ENCODE measurements at places on chromosomes 4 and X.

DNA sequence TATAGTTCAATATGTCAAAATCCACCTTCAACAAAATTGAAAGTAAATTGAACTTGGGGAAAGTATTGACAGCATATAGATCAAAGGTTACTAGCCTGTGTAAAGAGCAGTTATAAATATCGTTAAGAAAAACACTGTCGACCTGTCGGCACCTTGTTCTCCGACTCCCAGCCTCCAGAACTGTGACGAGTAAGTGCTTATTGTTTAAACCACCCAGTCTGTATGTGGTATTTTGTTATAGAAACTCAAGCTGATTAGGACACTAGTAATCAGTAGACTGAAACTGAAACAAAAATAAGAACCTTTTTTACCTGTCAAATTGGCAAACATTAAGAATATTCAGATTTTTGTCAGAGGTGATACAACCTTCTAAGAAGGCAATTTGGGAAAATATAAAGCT lies 17.0 kb downstream of the HTT start:
- DNase-seq: no peak

- peak; percentile 9 for DNase-seq
These were observed 1.5 kb downstream of the ELF4 start for GRCh38 chrX:130108647-130109428.

- DNase-seq: no peak
These were observed 120.6 kb upstream of the NUDT6 start for GRCh38 chr4:123043013-123043412.

DNA sequence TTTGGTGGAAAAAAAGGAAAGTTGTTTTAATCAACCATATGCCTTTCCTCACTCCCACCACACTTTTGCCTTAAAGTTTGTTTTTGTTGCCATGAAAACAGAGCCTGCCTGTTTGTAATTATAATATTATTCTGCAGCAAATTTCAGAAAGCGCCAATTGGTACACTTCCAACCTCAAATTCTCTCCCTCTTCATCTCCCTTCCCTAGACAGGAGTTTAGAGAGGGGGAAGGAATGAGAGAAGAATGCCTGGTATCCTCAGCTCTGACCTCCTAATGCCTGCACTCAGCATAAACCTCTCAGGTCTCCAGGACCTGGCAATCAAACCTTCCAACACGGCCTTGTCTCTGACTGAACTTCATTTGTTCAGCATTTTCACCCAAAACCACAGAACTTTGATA lies 138.4 kb upstream of the HCCS start:
- no peak for DNase-seq

GRCh38 chrX:154313147-154313546 lies 17.6 kb downstream of the TKTL1 start:
- no peak for DNase-seq

- DNase-seq: no peak
These were observed 39.2 kb downstream of the RAB40AL start for GRCh38 chrX:102976286-102976685.

GRCh38 chr4:127881563-127881864 lies 821 bp downstream of the PLK4 start:
- DNase-seq: no peak

DNA sequence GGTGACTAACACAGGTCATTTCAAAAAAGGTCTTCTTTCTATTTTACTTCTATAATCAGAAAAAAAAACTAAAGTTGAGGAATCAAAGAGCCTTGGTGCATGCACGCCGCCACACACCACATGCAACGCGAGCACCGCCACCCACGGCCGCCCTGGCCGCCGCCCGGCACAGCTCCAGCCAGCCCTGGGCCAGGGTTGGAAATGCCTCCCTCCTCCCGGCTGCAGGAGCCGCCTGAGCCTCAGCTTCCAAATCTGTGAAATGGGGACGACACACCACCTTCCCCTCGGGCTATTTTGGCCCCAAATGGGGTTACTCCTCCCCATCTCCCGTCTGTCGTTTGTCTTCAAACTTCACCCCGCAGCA lies 39.7 kb upstream of the MAN2B2 start:
- DNase-seq: no peak

DNA sequence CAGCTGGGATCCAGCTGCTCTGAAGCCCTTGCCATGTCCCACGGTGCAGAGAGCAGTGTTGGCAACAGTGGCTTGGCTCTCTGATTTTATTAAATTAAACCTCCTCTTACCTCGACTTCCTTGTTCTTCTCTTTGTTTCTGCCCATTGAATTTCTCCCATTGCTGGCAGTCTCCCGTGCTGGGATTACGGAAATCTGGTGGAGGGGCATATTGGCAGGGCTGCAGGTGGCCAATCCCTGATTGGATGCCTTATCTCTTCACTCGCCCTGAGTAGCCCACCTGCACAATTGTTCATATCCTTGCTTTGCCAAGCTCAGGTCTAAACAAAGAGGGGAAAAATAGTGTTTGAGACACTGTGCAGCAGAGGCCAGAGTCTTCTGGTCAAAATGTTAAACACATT lies 493.9 kb downstream of the TMA16 start:
- DNase-seq: no peak

- no peak for DNase-seq
These were observed 60.5 kb upstream of the TSPAN7 start for GRCh38 chrX:38500866-38501265.

GRCh38 chr4:56681158-56681852 lies at the start of gene HOPX:
HOPX (minus strand) TSS chr4:56681296; CDS start chr4:56657816, 23,480 bp downstream.
- no peak for DNase-seq

GRCh38 chr4:71609651-71610050 lies 174.2 kb downstream of the GC start:
- DNase-seq: no peak

DNA sequence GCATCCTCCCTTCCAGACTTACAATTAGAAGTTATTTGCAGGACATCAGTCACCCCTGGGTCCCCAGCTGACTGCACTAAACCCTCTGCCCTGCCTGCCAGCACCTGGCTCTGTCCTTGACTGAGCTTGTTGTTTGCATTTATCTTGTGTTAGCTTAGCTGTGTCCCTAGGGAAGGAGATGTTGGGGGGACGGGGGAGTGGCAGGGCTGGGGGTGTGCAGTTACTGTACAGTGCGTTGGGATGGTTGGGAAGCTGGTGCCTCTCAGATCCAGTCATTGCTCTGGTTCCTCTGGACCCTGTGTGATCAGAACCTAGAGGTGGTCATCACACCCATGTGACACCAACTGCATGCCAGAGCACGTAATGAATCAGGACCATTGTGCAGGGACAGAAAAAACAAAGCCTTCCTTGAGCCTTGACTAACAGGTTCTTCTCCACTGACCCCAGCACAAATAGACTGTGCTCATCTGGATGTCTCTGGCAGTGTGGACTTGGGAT lies 32.7 kb upstream of the PROM1 start:
- DNase-seq: no peak

- DNase-seq: no peak
These were observed 54.3 kb downstream of the CCDC149 start for GRCh38 chr4:24858550-24858949.

DNA sequence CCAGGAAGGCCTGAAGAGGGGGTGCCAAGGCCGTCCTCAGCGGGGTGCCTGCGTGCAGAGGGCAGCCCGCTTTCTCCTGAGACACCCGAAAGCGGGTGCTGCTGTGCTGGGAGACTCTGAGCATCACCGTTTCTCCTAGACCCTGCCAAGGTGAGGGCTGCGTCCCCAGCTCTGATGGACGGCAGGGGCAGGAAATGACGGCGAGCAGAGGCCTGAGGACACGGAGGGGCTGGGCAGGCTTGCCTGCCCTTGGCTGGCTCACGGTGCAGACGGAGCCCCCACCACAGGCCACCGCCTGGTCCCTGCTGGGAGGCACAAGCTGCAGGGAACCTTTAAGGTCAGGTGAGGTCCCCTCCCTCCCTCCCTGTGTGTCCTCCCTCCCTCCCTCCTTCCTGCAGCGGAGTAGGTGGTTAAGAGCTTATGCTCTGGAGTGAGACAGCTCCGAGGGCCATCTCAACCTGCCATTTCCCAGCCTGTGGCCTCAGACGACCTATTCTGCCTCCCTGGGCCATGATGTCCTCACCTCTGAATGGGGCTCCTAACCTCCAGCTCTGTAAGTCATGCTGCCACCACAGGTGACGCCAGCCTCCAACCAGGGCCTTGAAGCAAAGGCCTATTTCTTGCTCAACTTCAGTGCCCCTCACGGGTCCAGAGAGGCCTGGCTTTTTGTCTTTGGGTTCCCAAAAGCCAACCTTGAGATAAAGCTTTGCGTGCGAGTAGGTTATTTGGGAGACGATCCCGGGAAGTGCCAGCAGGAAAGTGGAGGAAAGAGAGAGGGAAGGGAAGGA lies 54.2 kb upstream of the GRPEL1 start:
- no peak for DNase-seq

- DNase-seq: no peak
These were observed 3.5 kb downstream of the PKD2 start for GRCh38 chr4:88010966-88011365.

GRCh38 chrX:482192-482701 lies 95.5 kb upstream of the PPP2R3B start:
- DNase-seq: no peak

DNA sequence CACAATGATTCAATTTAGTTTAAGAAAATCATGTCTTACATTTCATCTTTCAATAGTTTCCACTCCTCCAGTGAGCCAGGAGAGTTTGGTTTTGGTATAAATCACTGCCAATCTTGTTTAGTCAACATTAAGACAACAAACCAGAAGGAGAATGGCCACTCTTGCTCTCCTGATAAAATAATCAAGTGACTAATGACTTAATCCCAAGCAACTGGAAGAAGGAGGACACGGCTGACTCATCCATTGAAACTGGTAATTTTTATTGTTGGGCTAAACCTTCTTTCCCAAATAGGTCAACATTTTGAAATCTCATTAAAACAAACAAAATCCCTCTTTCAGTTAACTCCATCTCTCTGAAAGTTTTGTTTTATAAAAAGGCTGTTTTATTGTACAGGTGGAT lies 230.2 kb downstream of the CLCN4 start:
- no peak for DNase-seq

- no peak for DNase-seq
These were observed 179.9 kb upstream of the PPP3CA start for GRCh38 chr4:101527188-101527587.

- no peak for DNase-seq
These were observed 281.4 kb downstream of the GPM6A start for GRCh38 chr4:175530655-175531054.

GRCh38 chrX:139158256-139158655 lies 372.3 kb upstream of the F9 start:
- DNase-seq: no peak

GRCh38 chr4:80208610-80209339 lies 11.5 kb downstream of the PRDM8 start:
- no peak for DNase-seq

DNA sequence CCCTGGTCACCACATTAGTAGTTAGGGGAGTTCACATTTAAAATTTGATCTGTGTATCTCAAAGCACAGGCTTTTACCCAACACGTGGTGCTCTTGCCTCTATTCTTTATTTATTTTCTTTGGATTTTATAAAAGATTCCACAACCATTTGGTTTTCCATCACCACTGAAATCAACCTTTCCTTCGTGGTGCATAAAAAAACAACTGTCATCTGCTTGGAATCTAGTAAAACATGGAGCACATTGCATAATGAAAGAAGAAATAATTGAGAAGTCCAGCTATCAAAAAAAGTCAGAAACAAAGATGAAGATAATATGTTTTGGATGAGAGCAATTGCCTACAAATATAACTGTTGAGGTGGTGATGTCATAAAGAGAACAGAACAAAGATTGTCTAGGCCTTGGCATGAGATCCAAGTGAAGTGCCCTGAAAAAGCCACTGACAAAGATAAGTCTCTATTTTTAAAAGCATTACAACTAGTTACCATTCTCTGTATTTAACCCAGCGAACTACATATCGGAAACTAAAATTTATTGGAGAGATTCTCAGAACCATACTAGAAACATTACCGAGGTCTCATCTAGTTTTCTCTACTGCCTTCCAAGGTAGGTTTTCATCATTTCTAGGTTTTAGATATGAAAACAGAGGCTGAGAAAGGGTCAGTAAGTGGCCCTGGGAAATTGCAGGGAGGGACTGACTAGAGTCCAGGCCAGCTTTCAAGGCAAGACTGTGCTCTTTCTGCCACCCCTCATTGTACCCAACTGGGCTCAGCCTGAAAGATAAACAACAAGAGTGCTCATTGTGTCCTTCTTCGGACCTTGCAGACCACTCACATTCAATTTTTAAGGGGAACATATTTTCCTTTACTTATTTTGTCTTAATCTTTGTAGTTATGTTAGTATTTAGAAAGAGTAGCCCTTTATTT lies 127.3 kb downstream of the MAD2L1 start:
- DNase-seq: peak; percentile 4

DNA sequence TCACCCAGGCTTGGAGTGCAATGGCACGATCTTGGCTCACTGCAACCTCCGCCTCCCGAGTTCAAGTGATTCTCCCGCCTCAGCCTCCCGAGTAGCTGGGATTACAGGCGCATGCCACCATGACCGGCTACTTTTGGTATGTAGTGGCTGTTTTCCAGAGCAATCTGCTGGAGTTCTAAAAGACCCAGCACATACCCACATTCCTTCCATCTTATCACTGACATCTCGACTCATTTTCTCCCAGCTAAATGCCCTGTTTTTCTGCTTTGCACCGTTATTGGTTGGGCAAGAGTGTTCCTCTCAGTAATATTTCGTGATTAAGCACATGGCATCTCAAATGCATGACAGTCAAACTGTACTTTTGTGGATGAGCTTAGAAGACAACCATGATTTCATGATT lies 53.7 kb downstream of the PRKX start:
- no peak for DNase-seq

DNA sequence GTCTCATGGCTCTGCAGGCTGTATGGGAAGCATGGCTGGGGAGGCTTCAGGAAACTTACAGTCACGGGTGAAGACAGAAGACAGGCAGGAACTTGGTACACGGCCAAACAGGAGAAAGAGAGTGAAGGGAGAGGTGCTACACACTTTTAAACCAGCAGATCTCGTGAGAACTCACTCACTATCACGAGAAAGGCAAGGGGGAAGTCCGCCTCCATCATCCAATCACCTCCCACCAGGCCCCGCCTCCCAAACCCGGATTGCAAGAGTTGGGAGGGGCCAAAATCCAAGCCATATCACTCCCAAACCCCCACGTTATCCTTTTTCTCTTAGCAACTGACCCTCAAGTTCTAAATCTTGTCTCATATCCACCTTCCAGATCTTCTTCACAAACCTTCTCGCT lies 1710.5 kb upstream of the TENM3 start:
- peak; percentile 23 for DNase-seq

- DNase-seq: no peak
These were observed 75.7 kb downstream of the CPEB2 start for GRCh38 chr4:15077969-15078368.

- no peak for DNase-seq
These were observed 79.9 kb downstream of the TRPC5OS start for GRCh38 chrX:111955901-111956300.

GRCh38 chrX:22313766-22314165 lies 41.1 kb downstream of the CBLL2 start:
- no peak for DNase-seq

DNA sequence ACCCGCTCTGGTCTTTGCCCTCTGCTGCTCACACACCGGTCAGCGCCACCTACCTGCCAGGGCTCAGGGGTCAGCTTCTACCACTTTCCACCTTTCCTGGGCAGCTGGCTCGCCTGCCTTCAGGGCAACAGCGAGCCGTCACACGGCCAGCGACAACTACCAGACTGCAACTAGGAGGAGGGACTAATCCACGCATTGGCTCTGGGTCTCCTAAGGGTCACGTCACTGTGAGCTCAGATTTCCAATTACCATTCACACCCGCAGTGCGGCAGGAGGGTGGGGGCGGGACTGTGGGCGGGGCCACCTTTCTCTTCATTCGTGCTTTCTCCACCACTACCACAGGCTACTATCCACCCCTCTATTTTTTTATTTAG lies at the start of gene BEX5:
Gene BEX5 (minus strand): TSS at position 172 of the 374 bp plus-strand sequence. CDS start 1,712 bp downstream, outside the sequence.
- DNase-seq: peak; percentile 17

GRCh38 chr4:61374447-61374891 lies 174.3 kb downstream of the ADGRL3 start:
- DNase-seq: no peak
